Myometrial cell (primary cell): ENCODE measurements at places on chromosomes 2 and 18. TPM values are rescaled to one million over a fixed set of nuclear protein-coding genes. Genes with fewer than 3 reads are reported as not detected.

Gene CXCR1
- not detected in 2 replicates for total RNA-seq

Gene NETO1
- 0.18 and 0.29 TPM in 2 replicates for total RNA-seq

Gene TXNDC2
- total RNA-seq: not detected in 2 replicates

Gene TUBB8B
- not detected in 2 replicates for total RNA-seq

Gene ITPRIPL1
- total RNA-seq: 1.4 and 3.5 TPM in 2 replicates

Gene IRS1
- 27.7 and 31.4 TPM in 2 replicates for total RNA-seq

Gene SIX2
- total RNA-seq: not detected in 2 replicates

Gene ARL5A
- 38.6 and 38.9 TPM in 2 replicates for total RNA-seq

Gene CAMKMT
- total RNA-seq: 1.9 and 8.6 TPM in 2 replicates

Gene SERPINB2
- not detected in 2 replicates for total RNA-seq

Gene CD8B2
- total RNA-seq: not detected in 2 replicates

Gene CGREF1
- total RNA-seq: 0.29 and 1.8 TPM in 2 replicates

Gene APCDD1
- 0.18 TPM in 1 of 2 replicates, not detected in the other for total RNA-seq

Gene BCL2
- under 0.01 TPM in 1 of 2 replicates, not detected in the other for total RNA-seq

Gene RAB31
- total RNA-seq: 18.6 and 21.0 TPM in 2 replicates

Gene ANKRD30BL
- total RNA-seq: not detected in 2 replicates

Gene DAPL1
- total RNA-seq: not detected in 2 replicates

Gene MREG
- 0.29 and 1.1 TPM in 2 replicates for total RNA-seq

Gene RGPD4
- not detected in 2 replicates for total RNA-seq

Gene DSC3
- total RNA-seq: 0.58 and 0.89 TPM in 2 replicates

Gene LOXHD1
- not detected in 2 replicates for total RNA-seq

Gene VAMP8
- total RNA-seq: not detected in 2 replicates

Gene GPR39
- 9.2 and 13.5 TPM in 2 replicates for total RNA-seq

Gene DSG4
- total RNA-seq: not detected in 2 replicates

Gene FOXI3
- not detected in 2 replicates for total RNA-seq

Gene DNAH7
- total RNA-seq: 0.18 and 0.86 TPM in 2 replicates

Gene ASXL3
- 0.35 TPM in 1 of 2 replicates, not detected in the other for total RNA-seq

Gene PXDN
- total RNA-seq: 176 and 181 TPM in 2 replicates

Gene ACMSD
- total RNA-seq: not detected in 2 replicates

Gene FAM98A
- 27.4 and 55.5 TPM in 2 replicates for total RNA-seq

Gene MOGAT1
- not detected in 2 replicates for total RNA-seq

Gene GAREM2
- total RNA-seq: 0.29 and 0.89 TPM in 2 replicates

Gene FAM110C
- not detected in 2 replicates for total RNA-seq

Gene FBXO36
- 3.7 TPM in 2 replicates for total RNA-seq

Gene LTBP1
- total RNA-seq: 376 and 458 TPM in 2 replicates
